ENCODE measurements at places on chromosomes 1 and 21.

- DNase-seq: no peak
These were observed 103.4 kb downstream of the CLEC20A start for GRCh38 chr1:178393370-178393769.

GRCh38 chr1:14065486-14065885 is 365.5 kb downstream of the PRDM2 start:
- DNase-seq: no peak

DNA sequence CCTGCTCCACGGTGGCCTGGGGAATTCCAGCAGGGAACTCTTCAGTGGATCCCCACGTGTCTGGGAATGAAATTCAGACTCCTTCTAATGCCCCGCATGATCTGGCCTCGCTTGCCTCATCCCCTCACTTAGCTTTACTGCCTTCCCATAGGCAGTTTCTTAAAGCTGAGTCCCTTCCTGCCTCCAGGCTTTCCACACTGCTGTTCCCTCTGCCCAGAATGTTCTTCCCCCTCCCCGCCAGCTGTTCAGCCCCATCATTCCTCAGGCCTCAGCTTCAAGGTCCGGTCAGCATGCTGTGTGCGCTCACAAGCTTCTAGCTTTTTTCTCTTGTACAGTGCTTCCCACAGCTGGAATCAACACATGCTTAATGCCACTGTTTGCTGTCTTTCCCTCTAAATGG is 54.9 kb upstream of the WASF2 start:
- no peak for DNase-seq

DNA sequence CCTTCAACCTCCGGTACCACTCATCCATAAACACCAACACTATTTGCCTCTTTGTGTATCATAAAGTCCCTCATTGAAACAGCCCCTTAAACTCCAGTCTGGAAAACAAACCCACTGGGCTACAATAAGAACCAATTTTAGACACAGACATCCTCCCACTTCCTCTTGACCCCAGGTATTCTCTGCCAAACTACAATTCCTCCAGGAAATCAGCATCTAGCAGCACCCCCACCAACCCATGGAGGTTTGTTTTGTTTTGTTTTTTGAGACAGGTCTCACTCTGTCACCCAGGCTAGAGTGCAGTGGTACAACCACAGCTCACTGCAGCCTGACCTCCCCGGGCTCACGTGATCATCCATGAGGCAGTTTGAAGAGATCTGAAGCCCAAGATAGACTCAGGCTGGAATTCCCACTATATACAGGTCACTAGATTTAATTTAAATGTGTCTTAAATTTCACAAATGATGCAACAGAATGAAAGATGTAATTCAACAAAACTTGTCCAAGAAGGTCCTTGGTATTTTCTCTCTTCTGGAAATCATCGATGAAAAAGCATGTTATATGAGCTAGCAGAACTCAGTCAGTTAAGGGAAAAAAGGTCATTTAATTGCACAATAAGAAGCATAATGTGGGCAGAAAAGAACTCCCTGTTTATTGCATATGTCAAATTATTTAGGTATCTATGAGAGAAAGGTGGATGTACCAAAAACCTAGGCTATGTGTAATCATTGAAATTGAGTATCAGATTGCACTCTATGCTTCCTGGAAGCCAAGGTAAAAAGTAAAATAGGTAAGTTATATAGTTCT is 30.3 kb downstream of the TCP10L start:
- DNase-seq: no peak

- no peak for DNase-seq
These were observed 98.6 kb downstream of the OMA1 start for GRCh38 chr1:58447886-58448285.

GRCh38 chr1:114979278-114979891 is 50.2 kb upstream of the TSHB start:
- DNase-seq: peak; percentile 63

GRCh38 chr21:46033410-46034400 is 52.1 kb downstream of the COL6A1 start:
- DNase-seq: no peak

DNA sequence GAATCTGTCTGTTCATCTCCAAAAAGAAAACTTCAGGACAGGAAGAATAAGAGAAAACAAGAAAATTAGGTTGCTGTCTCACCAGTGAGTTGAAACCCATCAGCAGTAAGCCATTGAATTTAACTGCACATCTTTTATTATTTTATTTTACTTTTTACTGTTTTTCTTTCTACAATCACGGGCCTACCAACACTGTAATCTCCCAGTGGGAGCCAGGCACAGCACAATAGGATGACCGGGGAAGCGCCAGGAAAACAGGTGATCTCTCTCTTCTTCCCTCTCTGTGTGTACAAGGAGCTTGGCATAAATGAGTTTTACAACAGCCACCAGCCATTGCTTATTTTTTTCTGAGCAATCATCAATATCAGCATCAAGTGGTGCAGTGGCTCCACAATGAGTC is 113.1 kb upstream of the ESRRG start:
- no peak for DNase-seq

GRCh38 chr1:230816018-230816417 is 52.3 kb downstream of the C1orf198 start:
- no peak for DNase-seq

- DNase-seq: peak; percentile 80
These were observed at the start of gene LRRC71 for GRCh38 chr1:156920233-156921052. Gene LRRC71, plus strand, starts transcription at chr1:156920632. Its CDS starts 172 bp downstream, at chr1:156920804.

DNA sequence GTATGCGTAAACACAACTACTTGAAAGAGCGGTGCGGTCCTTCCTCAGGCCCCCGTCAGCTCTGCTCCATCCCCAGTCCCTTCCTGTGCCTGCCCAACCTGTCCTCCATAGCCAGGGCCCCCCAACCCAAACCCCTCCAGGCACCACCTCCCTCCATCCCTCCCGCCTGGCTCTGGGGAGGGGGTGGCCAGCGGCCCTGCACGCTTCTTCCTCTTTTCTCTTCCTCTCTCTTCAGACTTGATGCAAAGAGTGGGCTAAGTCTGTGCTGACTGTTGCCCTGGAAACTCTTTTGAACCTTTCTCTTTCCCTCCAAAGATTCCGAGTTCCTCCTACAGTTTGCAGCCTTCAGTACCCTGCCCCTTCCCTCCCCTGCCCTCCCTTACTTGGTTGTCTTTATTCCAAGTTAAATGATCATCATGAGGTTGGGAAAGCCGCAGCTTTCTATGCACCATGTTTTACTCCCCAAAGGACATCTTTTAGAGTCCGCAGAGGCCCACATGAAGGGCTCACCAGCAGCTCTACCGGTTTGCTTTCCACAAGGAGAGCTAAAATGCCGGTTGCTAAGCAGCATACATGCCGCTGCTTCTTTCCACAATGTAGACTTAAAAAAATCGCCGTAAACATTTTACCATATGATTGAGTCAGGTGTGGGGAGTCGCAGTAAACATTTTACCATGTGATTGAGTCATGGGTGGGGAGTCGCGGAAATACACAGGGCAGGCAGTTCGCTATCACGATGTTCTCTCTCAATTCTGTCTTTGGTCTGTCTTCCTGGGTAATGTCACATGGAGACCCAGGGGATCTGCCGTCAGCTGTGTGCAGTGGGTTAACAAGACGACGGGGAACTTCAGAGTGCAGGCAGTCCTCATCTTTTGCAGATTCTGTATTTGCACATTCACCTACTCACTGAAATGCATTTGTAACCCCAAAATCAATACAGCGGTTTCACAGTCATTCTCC is 525.3 kb downstream of the KIF26B start:
- no peak for DNase-seq

GRCh38 chr1:152002960-152003359 is 9.3 kb upstream of the S100A10 start:
- DNase-seq: no peak

GRCh38 chr1:153519242-153519641 is 16.5 kb downstream of the S100A6 start:
- no peak for DNase-seq

GRCh38 chr1:97351846-97352245 is 569.0 kb downstream of the DPYD start:
- no peak for DNase-seq

DNA sequence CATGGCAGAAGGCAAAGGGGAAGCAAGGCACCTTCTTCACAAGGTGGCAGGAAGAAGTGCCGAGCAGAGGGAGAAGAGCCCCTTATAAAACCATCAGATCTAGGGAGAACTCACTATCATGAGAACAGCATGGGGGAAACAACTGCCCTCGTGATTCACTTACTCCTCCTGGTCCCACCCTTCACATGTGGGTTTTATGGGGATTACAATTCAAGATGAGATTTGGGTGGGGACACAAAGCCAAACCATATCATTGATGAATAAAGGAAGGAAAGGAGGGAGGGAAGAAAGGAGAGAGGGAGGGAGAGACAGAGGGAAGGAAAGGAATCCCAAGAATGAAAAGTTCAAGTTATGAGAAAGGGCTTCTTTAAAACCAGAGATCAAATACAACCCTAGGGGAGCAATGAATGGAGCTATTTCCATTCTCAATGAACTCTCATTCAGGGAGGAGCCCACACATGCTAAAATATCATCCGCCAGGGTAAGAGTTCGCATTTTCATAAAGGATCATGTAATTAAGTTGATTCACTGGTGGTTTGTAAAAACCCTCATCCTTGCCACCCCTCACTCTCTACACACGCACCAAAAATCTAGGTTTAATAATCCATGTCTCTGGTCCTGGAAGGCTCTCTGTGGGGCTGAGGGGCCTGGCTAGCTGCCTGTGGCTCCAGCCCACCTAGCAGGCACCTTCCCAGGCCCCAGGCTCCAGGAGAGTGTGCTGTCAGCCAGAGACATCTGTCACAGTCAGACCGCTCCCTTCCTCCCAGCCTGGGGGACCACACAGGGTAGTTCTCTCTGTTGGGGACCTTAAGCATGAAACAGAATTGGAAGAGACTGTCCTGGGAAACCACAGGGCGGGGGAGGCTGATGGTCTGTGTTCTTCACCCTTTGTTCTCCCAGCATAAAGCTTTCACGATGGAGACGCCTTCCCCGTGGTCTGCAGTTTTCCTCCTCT is 94.0 kb downstream of the CCDC185 start:
- DNase-seq: no peak

GRCh38 chr1:110615548-110616130 is 9.5 kb upstream of the KCNA2 start:
- peak; percentile 71 for DNase-seq

- DNase-seq: peak; percentile 45
These were observed at the start of gene KIF26B for GRCh38 chr1:245154429-245155271. Gene KIF26B, plus strand, starts transcription at chr1:245154985. Its CDS starts 440 bp downstream, at chr1:245155425.

DNA sequence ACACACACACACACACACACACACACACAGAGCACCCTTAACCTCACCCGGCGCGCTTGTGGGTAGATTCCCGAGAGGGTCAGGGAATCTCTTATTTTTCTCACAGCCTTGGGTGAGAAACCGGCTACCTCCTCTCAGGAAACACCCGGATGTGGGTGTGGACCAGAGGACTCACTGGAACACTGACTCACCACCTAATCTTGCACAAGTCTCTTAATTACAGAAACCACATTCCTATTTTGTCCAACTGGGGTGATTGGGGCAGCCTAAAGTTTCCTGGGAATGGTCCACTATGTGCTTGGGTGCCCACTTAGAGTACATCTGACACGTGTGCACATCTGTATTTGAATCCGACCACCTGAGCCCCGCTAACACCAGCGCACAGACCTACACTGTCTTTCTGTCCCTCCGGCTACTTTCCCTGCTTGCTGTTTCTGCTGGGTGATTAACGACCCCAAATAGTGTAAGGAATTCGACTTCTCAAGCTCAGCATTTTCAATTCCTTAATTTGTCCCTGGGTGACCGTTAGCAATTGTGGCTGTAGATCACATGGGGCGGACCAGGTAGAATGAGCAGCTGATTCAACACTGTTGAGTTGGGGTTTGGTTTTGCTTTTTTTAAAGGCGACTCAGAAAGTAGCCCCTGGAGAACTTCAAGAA is 14.0 kb upstream of the TBX15 start:
- peak; percentile 62 for DNase-seq

GRCh38 chr1:73097917-73098316 is 815.6 kb upstream of the NEGR1 start:
- no peak for DNase-seq
